ENCODE measurements at places on chromosomes 4 and X.

DNA sequence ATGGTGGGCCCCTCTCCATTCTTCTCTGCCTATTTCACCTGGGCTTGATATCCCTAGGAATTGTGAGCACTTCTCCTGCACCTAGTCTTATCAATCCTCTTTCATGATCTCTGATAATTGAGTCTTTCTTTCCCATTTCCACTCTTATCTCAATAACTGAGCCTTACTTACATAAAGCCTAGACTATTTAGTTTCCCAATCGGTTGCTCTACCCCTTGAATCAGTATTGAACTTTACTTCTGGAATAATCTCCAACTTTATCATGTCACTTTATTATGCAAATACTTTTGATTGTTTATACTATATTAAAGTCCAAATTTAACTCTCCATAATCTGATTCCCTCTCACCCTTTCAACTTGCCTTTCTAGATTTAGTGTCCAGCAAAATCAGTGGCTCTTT, 222.7 kb downstream of the SPRY1 start:
- DNase-seq: no peak

- no peak for DNase-seq
These were observed 68.7 kb downstream of the NSD2 start for GRCh38 chr4:1939664-1940509.

GRCh38 chr4:69025191-69025998, 70.9 kb upstream of the UGT2B7 start:
- no peak for DNase-seq

GRCh38 chr4:42487230-42487629, 89.9 kb downstream of the SHISA3 start:
- no peak for DNase-seq

DNA sequence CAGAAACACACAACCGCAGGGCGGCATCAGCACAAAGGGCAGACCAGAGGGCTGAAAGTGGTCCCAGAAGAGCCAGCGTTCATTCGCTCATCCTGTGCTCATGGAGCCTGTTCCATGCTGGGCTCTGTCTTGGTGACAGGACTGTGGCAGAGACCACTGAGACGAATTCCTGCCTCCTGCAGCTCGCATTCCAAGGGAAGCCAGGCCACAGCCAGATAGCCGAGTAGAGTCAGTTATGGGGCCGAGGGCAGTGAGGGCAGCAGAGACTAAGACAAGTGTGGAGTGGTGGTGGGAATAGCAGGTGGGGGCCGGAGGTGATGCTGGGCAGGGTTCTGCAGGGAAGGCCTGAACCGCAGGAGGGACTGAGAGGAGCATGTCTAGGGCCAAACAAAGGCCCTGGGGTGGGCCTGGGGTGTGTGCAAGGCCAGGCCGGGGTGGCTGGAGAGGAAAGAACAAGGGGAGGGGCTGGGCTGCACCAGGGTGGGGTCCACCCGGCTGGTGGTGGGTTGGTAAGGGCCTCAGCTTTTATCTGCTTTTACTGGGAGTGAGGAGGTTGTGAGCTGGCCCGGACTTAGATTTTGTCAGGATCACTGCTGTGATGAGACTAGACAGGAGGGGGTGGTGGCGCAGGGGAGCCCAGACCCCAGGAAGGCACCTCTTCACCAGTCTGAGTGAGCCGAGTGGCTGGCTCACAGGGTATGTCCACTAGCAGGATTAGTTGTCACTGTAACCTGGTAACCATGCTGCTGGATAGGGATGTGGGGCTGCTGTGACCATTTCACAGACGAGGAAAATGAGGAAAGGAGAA, 6.3 kb downstream of the PSAPL1 start:
- DNase-seq: no peak

GRCh38 chr4:825063-825970, 612 bp downstream of the CPLX1 start:
- DNase-seq: no peak

DNA sequence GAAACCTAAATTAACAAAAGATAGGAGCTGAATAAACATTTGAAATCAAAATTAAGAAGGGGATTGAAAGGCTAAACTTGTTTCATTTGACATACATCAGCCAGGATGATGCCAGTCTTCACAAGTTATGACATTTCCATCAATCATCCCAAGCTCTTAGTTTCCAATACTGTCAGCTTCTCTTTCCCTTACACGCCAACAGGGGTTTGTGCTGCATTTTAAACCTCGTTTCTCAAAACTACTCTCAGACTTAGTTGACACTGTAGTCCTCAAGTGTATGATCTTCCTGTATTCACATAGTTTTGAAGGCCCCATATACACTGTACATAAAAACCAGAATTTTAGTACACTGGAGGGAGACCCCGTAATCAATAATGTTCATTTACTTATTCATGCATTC, 840 bp upstream of the P2RY10 start:
- DNase-seq: no peak

- DNase-seq: no peak
These were observed 4.3 kb downstream of the SOWAHD start for GRCh38 chrX:119762718-119763117.

DNA sequence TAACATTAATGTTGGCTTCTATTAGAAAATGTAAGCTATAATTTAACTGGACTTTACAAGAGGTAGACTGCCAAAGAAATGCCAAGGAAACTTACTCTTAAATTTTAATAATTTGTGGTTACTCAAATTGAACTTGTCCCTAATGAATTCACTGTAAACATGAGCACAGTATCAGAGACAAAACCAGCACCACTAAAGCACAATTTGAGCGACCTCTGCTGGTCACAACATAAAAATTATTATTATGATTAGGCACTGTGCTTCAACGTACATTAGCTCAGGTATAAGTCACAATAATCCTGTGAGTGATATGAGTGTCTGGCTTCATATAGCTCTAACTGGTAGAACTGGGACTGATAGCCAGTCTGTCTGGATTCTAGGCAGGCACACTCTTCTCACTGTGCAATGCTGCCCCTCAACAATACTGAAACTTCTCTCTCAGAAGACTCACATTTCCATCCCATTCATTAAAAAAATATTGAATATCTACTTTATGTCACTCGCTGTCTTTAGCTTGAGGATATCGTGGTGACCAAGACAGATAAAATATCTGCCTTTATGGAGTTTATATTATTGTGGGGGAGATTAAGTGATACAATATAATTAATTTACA, 8.0 kb downstream of the NUDT6 start:
- no peak for DNase-seq

DNA sequence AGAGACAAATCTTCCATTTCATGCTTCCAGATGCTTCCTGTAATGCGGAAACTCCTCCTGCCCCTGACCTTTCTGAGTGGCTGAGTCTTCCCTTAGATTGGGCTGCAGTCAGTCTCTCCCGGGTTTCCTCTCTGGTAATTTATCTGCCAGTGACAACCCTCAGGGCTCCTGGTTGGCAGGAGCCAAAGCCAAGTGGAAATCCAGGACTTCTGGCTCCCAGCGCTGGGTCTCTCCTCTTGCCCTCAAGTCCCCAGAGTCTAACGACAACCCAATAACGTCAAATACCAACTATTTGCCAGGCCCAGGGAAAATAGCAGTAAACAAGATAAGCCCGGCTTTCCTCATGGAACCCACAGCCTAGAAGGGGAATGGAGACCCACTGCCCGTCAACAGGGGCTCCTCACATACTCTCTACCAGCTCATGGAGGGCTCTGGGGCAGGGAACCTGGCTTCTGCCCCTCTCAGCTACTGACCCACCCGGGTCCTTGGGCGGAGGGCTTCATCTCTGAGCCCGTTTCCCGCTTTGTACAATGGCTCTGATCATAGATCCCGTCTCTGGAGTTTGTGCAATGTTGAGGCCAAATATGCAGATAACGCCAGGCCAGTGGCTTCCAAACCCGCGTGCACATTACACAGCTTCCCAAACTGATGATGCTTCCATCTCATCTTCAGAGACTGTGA, 1.1 kb upstream of the TBC1D14 start:
- no peak for DNase-seq

GRCh38 chrX:10755439-10756334, 135.3 kb upstream of the MID1 start:
- no peak for DNase-seq

DNA sequence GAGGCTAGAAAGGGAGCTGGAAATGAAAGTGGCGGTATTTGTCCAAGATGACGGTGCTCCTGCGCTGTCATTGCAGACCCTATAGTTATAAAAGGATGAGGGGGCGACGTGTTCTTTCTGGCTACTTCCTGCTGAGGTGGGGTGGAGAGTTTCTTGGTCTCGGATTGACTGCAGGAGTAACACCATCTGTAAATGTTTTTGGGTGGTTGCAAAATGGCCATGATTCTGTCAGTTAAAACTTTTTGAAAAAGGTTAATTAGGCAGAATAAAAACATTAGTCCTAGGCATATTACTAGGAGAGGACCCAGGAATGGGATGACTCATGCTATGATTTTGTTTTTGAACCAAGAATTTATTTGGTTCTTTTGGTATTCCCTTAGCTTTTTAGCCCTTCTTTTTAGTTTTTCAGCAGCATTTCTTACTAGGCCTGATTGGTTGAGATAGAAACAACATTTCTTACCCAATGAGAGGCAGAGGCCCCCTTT, 53.1 kb downstream of the USP11 start:
- no peak for DNase-seq

DNA sequence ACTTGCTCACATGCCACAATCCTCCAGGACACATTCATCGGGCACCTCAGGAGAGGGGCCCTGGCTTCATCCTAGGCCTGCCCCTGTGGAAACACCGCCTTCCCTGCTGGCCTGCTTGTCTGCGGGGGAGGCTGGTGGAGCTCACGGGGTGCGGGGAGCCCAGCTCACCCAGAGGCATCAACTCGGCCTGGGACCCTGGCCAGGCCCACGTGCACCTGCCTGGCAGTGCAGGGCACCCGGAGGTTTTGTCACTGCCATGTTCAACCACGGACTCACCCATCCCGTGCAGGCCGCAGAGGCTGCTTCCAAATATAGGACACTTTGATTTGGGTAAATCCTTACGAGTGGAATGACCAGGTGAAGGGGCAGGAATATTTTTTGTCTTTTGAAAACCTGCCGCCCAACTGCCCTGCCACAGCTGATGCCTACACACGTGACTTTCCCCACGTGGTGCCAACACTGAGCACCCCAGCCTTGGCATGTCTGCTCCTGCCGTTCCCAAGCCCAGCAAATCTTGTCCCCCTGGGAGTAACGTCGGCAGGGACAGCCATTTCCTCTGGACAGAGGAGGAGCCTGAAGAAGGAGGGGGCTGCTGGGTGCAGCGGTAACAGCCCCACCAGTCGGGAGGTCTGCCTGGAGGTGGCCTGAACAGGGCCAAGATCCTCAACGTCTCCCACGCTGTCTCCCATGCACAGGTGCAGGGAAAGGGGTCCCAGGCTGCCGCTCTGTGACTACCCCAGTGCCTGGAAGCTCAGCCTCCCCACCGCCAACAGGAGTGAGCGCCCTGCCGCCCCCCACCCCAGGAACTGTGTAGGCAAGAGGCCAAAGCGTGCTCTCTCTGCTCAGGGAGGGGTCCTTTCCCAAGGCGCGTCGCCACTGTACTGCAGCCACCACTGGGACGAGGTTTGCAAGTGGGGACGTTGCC, 8.5 kb downstream of the MXD4 start:
- DNase-seq: no peak

GRCh38 chr4:150583287-150584110, 1.5 kb downstream of the MAB21L2 start:
- no peak for DNase-seq

DNA sequence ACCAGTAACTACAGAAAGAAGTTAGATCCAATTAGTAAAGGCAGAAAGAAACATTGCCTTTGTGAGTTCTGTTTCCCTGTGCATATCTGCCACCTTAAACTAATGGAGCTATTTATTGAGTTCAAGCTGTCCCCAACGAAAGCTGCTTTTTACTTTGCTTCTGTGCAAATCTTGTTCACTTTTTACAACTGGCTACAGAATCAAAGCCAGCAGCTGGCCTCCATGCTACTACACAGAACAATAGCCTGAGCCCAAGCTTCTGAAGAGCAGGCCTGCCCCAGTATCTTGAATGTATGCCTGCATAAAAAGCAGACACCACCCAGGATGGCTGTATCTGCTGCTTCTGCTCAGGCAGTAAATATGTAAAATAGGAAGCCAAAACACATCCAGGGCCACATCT, 28.1 kb downstream of the ANK2 start:
- DNase-seq: no peak

DNA sequence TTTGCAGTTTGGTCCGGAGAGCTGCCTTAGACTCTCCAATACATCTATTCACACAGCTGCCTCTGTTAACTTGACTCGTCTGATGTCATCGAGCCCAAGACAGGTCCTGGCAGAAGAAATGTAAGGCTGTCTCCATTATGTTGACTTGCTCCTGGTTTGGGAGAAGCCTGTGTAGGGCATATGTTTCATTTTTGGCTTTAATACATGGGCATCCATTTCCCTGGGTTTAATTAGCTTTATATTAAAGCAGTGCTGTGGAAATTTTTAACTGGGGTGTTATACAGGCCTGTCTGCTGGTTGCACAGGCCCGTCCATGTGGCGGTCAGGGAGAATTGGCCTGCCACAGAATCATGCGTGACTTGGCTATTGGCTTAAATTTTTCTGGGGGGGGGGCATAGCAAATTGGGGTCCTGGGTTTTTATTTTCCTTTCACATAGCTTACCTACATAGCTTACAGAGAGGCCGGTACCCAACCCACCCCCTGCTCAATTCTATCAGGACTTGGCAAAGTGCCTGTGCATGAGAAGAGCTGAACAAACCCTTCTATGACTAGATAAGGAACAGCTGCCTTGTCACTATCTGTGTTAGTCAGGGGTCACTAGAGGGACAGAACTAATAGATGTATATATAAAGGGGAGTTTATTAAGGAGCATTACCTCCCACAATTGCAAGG, 123.5 kb upstream of the WDR1 start:
- DNase-seq: no peak

- DNase-seq: no peak
These were observed 41.9 kb upstream of the GAB1 start for GRCh38 chr4:143294710-143295275.

DNA sequence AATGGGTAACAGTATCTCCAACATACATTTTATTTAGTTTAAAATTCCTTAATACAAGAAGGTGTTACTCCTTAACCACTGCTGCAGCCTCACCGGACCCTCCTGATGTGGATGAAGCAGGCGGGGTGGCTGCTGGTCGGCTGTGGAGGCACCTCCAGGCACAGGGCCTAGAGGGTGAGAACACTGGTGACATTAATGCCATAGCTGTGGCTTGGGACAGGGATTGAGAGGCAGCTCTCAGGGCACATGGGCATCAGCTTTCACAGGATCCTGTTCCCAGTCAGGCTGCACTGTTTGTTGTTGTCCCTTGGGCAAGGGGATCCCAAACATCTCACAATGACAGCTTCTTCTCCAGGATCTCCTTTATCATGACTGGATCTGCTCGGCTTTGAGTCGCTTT, 90.0 kb downstream of the GATB start:
- DNase-seq: no peak

GRCh38 chr4:123477711-123478209, 81.2 kb downstream of the SPRY1 start:
- no peak for DNase-seq

DNA sequence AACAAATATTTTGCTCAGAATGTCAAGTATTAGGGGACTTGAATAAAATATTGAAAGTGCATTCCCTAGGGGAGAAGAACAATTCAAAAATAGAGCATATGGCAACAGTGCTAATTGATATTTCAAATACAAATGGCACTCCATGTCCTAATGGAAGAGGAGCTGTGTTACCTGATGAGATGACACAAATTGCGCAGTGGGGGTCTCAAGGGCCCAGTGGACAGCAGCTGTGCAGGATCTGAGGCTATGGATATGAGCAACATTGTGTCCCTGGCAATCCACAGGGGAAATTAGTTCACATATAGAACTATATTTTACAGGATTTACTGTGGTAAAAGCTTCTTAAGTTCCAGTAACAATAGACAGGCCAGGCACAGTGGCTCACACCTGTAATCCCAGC, 17.4 kb upstream of the USP46 start:
- DNase-seq: no peak

Data from SIG-M5 (cell line).